ENCODE measurements at places on chromosomes 6 and 20.

- no peak for DNase-seq
These were observed 4.4 kb downstream of the TUBB1 start for GRCh38 chr20:59023616-59024015.

- DNase-seq, result no peak
These were observed 67.5 kb downstream of the JARID2 start for GRCh38 chr6:15313367-15313766.

DNA sequence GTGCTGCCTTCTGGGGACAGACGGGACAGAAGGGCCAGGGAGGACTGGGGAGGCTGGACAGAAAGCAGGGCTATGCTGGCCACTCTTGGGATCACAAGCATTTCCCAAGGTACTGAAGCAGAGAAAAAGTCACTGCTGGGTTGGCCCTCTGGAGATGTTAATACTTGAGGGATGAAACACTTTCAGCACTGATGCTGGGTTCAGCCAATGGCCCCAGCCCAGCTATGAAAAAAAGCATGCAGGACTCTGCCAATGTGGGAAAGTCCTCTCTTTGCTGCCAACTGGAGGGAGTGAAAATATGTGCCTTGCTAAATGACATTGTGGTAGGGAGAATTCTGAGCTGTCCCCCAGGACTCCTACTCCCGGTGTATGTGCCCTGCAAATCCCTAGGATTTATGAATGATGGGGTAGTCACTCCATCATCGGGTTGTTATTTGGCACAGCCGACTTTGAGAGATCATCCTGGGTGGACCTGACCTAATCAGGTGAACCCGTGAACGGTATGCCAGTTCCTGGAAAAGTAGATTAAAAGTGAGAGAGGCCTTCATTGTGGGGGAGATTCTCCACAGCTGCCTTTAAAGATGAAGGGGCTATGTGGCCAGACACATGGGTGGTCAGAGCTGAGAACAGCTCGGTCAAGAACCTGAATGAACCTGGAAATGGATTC lies 119.9 kb upstream of the TRAF3IP2 start:
- no peak for DNase-seq

- DNase-seq, result peak; percentile 59
These were observed 59.3 kb upstream of the STMND1 start for GRCh38 chr6:17042422-17043147.

GRCh38 chr6:31579546-31580437 lies 2.4 kb downstream of the LTB start:
- DNase-seq, result no peak

GRCh38 chr6:160926281-160927276 lies 65.0 kb upstream of the MAP3K4 start:
- DNase-seq, result no peak

- DNase-seq, result no peak
These were observed 81.9 kb downstream of the ANKS1A start for GRCh38 chr6:34970957-34971356.

DNA sequence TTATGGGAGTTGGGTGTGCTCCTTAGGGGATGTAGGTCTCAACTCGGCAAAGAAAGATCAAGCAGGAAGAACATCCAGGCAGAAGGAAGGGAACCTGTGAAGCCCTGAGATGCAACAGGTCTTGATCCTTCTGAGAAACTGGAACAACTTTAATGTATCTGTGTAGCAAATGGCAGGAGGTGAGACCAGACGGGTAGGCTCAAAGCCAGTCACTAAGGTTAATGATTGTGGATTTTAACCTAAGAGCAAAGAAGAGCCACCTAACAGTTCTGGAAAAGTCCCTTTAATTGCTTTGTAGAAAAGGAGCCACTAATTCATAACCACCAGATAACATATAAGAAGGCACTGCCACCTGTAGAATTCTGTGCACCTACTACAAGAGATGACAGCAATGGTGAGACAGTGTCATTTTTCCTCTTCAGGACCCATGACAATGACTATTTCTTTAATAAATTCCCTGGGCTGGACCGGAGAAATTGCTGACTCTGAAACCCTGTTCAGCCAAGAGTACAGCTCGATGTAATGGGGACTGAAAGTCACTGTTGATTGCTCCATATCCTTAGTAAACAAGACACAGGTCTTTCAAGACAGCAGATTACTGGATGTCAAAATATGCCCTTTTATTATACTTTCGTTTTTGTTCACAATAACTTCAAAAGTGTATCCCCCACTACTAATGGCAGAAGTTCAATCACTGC lies 326.2 kb downstream of the CBLN4 start:
- no peak for DNase-seq

- no peak for DNase-seq
These were observed 70.1 kb upstream of the TULP4 start for GRCh38 chr6:158242071-158242606.

DNA sequence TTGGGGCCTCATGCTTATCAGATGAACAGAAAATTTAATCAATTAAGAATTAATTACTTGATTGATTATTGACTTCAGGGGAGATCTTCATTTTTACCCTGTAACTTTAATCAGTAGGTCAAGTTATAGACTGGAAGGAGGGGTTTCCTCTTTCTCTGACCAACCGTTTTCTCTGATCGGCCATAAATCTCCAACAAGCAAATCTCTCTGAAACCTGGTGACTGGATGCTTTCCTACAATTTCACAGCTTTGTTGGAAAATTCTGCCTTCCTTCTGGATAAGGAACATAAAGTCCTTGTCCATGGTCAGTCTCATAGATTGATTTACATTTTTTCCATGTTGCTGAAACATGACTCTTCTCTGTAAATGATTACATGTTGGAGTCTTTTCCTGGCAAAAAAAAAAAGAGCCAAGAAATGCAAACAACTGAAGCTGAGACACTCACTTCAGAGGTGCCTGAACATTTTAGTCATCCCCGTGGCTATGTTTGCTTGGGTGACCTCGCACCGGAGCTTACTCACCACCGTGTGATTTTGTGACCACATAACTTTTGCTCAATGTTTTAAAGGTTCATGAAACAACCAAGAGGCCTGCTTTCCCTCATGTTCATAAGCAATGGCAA lies 31.0 kb downstream of the IRF4 start:
- no peak for DNase-seq

- no peak for DNase-seq
These were observed 254.0 kb upstream of the GJE1 start for GRCh38 chr6:141878686-141879085.

DNA sequence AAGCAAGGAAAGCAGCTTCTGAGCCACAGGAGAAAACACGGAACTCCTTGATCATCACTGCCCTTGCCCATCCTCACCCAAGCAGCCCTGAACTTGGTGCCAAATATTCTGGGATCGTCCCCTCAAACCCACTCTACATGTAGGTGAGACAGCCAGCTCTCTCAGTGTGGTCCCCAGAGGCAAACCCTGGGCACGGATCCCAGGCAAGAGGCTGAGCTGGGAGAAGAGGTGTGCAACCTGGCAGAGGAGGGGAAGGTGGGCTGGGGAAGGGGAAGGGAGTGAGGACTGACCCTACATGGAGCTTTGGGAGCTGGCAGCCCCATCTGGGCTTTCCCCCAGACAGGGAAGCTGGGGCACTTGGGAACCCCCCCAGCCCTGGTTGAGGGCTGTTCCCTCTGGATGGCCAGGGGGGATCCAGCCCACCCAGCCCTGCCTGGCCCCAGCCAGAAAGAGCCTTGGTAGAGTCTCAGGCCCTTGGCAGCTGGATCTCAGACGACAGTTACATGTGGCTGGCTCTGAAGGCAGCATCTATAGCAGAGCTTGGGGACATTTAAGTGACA lies 186.2 kb upstream of the CST7 start:
- no peak for DNase-seq

- no peak for DNase-seq
These were observed 264.4 kb downstream of the HACE1 start for GRCh38 chr6:104595311-104595820.

DNA sequence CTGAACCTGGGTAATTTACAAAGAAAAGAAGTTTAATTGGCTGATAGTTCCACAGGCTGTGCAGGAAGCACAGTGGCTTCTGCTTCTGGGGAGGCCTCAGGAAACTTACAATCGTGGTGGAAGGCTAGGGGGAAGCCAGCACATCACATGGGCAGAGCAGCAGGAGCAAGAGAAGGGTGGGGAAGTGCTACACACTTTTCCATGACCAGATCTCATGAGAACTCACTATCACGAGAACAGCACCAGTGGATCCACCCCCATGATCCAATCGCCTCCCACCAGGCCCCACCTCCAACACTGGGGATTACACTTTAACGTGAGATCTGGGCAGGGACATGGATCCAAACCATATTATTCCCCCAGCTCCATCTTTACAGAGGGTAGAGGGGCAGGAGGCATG lies 166.4 kb downstream of the NFATC2 start:
- no peak for DNase-seq

DNA sequence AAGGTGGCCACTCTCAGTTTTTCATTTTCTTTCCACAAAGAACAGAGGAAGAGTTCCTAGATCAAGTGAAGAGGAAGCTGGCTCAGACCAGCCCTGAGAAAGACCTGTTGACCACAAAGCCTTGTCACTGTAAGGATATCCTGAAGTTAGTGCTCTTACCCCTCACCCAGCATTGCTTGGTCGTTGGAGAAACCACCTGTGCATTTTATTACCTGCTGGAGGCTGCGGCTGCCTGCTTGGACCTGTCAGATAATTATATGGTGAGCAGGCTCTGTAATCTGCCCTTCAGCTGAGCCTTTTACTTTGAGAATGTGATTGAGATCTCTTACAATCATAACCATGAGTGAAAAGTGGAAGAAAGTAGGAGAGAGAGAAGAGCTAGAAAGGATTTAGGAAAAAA lies 21.9 kb downstream of the TREML1 start:
- DNase-seq, result no peak

DNA sequence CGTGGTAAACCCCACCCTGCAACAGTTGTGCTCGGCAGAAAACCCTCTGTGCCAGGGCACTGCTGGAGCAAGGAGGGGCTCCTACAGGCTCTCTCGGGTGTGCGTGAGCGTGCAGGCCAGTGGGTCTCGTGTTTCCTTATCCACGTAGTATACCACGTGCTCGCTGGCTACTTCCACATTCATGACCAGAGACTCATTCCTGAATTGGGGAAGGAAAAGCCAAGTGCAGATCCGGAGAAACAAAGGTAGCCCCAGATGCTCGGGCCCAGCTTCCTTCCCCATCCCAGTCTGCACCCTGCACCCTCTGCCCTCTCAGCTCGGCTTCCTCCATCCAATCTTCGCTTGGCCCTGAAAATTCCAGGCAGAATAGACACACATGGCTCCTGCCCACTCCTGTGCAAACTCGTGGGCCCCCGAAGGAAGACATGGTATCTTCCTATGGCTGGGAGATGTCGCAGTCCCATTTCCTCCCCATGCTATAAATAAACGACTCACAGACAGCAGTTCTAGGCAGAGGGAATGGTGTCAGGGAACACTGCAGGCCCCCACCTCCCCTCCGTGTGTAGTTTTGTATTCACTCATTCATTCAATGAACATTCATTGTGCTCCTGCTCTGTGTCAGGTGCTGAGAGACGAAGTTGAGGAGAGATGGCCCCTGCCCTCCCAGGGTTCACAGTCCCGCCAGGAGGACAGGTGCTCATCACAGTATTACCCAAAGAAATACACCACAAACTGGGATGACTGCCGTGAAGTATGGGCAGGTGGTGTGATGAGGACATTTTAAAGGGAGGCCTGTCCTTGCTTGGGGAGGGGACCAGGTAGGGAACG lies 29.6 kb downstream of the NPEPL1 start:
- DNase-seq, result no peak

DNA sequence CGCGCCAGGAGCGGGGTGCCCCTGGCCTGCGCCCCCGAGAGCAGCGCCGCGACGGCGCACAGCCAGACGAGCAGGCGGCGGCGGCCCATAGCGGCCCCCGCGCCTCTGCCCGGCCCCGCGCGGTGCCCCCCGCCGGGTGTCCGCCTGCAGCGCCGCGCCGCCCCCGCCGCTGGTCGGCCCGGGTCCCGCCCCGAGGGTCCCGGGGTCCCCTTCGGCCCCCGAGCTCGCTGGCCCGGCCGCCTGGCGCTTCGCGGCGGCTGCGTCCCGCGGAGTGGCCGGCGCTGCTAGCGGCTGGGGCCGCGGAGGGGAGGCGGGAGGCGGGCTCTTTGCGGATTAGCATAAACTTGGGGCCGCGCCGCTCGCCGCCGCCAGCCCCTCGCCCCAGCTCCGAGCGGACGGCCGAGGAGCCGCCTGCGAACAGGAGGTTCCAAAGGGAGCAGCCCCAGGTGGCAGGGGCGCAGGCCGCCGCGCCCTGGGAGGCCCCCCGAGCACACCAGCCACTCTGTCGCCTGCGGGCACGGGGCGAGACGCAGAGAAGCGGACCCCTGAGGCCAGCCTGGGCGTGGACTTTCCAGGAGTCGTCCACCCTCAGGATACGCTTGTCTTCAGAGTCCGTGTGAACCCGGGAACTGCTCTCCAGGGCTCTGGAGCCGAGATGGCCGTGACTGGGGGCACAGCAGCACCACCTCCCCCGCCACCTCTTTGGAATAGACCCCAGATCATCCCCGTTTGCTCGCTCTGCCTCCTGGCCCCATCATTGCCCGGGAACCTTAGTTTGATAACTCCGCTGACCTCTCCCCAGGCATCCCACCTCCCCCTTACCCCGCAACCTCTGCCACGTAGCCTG lies at the start of gene EMILIN3:
Gene EMILIN3 (minus strand): TSS at position 273 of the 847 bp plus-strand sequence. CDS start 184 bp downstream, at position 89.
- DNase-seq, result peak; percentile 44

DNA sequence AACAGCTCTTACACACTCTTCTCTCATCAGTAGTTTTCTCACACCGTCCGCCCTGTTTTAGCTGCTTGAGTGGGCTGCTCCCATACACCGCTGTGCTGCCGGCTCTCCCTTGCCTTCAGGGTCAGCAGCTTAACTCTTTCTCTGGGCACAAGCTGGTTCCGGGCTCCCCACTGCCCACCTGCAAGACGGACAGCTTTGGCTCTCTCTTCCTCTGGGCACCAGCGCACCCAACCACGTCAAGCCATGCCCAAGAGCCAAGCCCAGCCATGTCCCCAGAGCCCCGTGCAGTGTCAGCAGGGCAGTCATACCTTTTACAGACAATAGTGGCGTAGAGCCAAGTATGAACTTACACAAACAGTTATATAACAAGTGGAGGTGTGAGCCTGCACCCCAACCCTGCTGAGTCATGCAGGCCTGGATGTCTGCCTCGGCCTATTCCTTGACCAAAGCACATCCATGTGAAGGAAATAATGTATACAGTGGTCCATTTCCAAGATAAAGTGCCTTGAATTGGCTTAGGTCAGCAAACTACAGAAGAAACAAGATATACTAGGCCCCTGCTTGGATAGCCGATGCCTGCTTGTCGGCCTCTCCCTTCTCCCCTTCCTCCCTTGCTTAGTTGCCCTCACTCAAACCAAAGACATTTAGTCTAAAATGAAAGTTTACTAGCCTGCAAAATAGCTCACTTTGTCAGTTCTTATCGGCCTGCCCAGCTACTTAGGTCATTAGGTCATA lies 89.3 kb downstream of the JPH2 start:
- no peak for DNase-seq

GRCh38 chr6:46993846-46994245 lies 48.3 kb downstream of the ADGRF1 start:
- DNase-seq, result no peak

- no peak for DNase-seq
These were observed 45.1 kb downstream of the OGFRL1 start for GRCh38 chr6:71333697-71334096.

GRCh38 chr6:42199106-42199981 lies 4.6 kb upstream of the GUCA1B start:
- no peak for DNase-seq

- DNase-seq, result no peak
These were observed 151.4 kb downstream of the INSM1 start for GRCh38 chr20:20519269-20519668.

Measured in endothelial cell (in vitro differentiated cells).